ENCODE measurements at places on chromosomes 3 and 15.

DNA sequence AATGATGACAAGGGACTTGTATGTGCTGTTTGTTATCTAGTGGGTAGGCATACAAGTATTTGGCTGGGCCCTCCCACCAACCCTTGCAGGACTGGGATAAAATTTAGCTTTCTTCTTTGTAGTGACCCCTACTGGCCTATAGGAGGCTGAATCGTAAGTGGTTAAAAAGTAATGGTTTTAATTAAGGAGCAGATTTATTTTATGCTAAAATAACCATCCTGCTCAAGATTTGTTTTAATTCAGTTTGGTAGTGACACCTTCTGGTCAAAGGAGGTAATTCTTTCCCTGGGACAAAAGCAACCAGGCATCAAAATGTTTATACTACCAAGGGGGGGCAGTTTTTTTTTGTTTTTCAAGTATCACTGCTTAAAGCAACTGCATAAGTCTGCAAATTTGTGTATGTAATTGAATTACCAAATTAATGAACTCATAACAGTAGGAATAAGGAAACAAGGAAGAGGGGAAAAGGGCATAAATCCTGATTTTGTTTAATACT lies 70.7 kb downstream of the TOP2B start:
- DNase-seq = peak; percentile 81

DNA sequence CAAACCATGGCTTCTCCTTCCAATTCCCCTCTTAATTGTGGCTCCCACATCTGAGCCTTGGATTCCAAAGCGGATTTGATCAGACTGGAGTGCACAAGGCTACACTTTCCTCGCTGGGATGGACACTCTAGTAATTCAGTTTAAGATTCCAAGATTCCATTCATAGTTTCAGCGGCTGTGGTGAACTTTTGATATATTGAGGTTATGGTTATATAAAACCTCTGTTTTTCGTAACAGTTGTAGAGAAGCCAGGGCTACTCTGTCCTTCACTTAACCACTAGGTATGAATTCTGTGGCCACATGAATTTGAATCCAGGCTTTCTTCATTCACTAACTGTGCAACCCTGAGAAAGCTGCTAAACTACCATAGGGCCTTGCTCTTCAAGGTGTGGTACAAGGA lies 67.9 kb upstream of the KY start:
- DNase-seq = no peak

DNA sequence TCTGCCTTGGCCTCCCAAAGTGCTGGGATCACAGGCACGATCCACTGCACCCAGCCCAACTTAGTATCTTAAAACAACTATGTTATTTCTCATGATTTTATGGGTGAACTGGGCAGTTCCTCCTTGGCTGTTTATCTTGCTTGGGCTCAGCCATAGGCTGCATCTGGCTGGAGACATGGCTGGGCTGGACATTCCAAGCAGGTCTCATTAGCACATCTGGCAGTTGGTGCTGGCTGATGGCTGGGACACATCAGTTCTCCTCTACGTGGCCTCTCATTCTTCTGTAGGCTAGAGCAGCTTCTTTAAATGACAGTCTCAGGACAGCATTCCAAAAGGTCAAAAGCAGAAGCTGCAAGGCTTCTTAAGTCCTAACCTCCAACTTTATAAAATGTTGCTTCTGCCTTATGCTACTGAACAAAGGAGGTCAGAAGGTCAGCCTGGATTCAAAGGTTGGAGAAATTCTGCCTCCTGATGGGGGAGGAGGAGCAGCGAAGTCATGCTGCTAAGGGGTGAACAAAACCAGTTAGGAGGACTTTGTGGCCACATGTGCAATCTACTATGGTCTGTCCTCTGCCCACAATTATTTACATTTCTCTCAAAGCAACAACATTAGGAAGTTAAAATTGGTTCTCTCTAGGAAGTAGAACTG lies 144.0 kb downstream of the AQP9 start:
- peak; percentile 20 for DNase-seq

DNA sequence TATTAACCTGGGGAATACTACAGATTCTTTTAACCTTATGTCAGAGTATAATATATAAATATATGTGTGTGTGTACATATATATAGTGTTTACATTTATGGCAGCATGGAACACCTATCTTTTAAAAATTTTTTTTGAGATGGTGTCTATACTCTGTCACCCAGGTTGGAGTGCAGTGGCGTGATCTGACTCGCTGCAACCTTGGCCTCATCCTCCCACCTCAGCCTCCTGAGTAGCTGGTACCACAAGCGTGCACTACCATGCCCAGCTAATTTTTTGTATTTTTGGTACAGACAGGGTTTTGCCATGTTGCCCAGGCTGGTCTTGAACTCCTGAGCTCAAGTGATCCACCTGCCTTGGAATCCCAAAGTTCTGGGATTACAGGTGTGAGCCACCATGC lies 18.5 kb upstream of the ERICH6 start:
- DNase-seq = no peak

- no peak for DNase-seq
Observed at GRCh38 chr15:55237219-55238130, 40.7 kb upstream of the RSL24D1 start.

DNA sequence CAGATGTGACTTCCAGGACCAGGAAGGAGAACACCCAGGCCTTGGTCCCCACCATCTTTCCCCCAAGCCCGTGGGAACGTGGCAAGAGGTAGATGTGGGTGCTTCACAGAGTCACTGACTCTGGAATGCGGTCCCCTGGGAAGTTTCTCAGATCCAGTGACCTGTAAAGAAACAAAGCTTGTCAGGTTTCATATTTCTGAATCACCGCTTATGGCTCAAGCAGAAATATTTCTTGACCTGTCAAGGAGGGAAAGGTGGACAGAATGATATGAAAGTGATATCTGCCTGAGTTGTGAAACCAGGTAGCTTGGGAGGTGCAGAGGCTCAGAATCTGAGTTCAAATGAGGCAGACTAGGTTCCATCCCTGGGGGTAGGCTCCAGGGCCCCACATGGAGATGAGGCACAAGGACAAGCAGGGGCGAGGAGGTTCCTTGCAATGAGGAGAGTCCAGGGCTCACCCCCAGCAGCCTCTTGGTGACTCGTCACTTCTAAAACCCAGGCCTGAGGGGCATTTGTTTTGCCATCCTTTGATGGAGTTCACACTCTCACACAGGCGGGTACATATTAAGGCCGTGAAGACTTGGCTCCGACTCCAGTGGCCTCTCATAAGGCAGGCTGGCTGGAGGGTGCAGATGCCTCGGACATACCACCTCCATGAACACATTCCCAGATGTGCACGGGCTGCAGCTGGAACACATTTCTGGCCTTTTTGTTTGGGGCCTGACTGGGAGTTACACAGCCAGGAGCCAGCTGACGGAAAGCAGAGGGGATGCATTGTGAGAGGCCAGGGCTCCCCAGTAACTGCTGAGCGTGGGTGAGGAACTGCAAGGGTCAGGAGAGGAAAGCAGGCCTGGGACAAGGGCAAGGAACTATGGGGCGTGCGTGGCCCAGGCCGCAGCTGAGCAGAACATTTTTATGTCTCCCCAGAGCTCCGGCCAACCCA lies 1.3 kb downstream of the CILP start:
- peak; percentile 18 for DNase-seq

GRCh38 chr15:88394553-88395145 lies 72.5 kb downstream of the MRPL46 start:
- no peak for DNase-seq

DNA sequence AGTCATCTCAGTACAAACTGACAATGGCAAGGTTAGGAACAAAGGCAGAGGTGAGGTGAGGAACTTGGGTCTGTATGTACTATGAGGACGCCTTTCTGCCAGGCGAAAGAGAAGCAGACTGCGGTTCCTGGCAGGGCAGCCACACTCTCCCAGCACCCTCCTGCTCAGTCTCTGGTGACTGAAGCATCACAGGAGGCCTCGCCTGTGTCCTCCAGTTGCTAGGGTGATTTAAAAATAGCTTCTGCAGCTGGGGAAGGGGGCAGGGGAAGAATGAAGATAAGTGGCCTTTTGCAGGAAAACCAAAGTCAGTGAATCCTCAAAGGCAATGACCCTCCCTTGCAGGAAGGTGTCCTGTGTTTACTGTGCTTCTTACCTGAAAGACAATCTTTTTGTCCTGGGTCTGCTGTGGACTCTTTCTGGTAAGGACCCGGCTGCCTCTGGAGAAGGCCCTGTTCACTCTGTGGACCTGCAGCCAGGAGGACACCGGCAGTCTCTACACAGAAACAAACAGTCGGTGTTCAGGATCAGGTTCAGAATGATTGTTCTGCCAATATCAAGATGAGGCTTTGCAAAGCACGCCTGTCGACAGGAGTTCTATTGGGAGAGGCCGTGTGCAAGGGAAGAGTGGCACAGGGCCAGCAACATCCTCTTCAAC lies 65.7 kb upstream of the DGKG start:
- DNase-seq = no peak

DNA sequence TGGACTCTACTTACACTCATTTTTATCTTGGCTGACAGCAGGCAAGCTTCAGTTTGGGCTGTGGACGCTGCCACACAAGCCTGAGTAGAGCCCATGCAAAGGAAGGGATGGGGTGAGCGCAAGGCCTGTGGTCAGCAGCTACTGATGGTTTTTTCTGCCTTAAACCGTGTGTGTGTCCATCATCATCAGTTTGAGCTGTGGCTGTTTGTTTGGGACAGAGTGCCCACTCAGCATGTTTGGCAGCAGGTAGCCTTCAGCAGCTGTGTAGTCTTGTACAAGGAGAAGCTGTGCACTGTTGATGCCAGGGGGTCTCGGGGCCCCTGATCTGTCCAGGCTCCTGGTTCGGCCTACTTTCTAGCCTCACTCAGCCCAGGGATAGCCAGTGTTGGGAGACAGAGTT lies 3.5 kb downstream of the RBM15B start:
- DNase-seq = no peak

DNA sequence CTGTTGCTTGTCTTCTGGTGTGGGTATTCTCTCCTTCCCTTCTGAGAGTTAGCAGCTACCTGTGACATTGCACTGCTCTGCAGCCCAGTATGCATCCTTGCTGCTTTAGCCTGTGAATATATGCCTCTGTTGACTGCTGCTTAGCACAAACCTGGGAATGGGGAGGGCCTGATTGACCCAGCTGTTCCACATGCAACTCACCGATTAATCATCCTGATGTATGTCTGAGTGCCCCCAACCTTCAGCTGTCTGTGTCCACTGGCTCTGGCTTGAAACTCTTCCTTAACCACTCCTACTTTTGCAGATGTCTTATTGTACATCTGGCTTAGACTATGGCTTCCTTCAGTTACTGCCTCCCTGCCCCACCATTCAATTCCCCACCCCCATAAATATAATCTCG lies 119.1 kb downstream of the RASA2 start:
- no peak for DNase-seq

GRCh38 chr3:178454726-178455125 lies 81.5 kb upstream of the KCNMB2 start:
- DNase-seq = no peak

- DNase-seq = no peak
Observed at GRCh38 chr3:46209053-46209452, 940 bp upstream of the CCR1 start.

DNA sequence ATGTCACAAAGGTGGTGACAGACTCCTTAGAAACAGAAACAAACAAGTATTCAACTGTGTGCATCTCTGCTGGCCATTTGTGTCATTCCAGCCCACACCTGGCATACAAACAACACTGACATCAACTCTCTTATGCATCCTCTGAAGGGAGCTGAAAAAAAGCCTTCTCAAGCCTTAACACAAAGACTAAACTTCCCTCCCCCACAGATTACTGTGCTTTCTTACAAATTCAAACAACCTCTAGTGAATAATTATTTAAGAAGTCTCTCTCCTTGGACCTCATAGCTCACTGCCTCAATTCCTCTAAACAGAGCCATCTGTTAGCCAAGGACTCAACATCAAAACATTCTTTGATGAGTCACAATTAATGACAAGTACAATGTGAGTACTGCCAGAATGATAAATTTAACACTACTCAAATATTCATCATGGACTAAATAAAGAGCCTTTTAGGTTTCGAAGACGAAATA lies 132.1 kb downstream of the WDR76 start:
- peak; percentile 33 for DNase-seq

- no peak for DNase-seq
Observed at GRCh38 chr15:60949039-60949977, 279.8 kb downstream of the RORA start.

- DNase-seq = no peak
Observed at GRCh38 chr3:194308601-194309449, 42.3 kb downstream of the CPN2 start.

DNA sequence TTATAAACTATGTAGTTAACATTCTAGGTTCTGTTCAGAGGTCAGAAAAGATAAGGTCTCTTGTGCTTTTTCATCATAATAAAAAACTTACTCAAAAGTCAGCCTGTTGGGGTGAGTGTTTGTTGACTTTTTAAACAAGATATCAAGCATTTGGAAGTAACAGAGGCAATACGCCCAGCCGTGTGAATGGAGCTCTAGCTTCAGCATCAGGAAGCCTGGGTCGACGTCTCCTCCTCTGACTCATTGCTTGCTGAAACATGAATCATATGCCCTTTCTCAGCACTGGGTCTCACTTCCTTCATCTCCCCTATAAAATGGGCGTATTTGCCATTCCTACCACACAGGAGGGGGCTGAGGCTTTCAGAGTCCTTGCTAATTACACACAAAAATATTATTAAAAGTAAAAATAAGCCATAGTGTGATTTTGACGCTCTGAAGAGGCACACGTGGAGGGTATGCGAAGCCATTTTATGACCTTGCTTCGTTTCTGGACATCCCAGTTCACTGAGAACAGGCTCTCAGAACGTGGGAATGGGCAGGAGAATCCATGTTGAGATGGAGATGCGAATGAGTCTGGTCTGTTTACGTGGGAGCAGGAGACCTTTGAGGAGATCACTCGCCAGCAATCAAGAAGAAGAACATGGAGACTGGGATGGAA lies 220.8 kb upstream of the TPRG1 start:
- DNase-seq = peak; percentile 96

DNA sequence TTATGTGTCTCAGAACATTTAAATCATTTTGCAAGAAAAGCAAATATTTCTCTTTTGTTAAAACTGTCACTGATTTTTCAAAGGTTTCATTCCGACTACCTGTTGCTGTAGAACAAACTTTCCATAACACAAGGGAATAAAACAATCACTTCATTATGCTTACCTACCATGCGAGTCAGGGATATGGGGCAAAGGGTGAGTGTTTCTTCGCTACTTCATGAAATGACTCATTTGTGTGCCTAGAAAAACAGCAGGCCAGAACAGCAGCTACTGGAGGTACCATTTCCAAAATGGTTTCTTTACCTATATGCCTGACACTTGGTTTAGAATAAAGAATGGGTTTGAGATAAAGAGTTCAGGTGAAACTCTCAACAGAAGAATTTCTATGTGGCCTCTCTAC lies 712.5 kb downstream of the PLOD2 start:
- no peak for DNase-seq

- DNase-seq = no peak
Observed at GRCh38 chr3:103337179-103337845, 902.5 kb downstream of the ZPLD1 start.

DNA sequence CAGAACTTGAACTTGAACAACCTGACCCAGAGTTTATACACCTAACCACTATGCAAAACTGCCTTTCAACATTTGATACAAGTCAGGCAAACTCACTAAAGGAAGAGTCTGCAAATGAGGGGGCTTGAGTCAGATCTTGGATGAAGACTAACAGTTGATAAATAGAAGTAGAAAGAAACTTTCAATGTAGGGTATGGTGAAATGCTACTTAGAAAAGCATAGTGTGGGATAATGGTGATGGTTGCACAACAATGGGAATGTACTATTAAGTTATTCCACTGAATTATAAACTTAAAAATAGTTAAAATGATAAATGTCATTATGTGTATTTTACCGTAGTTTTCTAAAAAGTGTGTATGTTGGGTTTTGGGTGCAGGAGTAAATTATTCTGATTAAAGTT lies 19.7 kb upstream of the ZNF280D start:
- peak; percentile 21 for DNase-seq

GRCh38 chr15:39792844-39793335 lies 10.2 kb upstream of the FSIP1 start:
- no peak for DNase-seq

- DNase-seq = no peak
Observed at GRCh38 chr3:140403079-140403478, 274.8 kb upstream of the TRIM42 start.
